ENCODE measurements at places on chromosomes 3 and 15.

DNA sequence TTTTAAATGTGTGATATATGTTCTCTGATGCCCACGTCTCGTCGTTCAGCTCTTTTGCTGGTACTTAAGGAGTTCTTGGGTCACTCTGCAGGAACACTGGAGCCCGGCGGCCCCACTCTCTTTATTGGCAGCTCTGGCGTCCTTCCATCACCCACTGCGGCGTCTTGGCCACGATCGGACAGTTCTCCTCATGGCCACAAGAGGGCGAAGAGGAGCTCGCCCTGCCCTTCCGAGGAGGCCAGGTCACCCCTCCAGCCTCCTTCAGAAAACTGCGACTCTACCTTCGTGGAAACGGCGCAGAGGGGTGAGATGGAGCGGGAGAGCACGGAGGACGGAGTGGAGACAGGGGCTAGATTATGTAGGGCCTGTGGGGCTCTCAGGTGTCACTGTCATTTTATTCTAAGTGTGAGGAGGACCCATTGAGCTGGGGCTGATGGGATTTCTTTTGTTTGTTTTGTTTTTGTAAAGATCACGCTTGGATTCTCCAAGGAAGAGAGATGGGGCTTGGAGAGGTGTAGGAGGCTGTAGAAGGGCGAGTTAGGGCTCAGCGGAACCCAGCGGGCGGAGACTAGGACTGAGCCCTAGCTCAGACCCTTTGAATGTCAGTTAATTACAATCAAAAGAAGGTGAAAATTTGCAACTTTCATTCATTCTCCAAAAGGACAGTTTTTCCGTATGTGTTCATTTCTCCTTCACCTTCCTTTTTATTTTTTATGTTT, 28.0 kb upstream of the GABRA5 start:
- no peak for DNase-seq

DNA sequence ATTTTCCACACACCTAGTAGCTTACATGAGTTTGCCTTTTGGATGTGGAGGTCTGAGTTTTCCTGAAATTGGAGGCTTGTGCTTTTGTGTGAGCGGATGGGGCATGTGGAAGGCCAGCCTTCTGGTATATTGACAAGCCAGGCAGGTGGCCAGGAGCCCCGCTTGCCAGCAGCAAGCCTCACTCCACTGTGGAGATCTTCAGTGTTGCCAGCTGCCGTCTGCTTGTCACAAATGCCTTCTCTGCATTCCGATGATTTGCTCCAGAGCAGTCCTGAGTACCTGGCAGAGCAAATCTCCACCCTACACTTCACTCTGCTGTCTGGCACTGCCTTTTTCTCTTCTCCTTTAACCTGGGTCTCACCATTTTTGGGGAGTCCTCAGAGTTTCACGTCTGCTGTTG, 29.1 kb upstream of the CHST2 start:
- DNase-seq, result no peak

DNA sequence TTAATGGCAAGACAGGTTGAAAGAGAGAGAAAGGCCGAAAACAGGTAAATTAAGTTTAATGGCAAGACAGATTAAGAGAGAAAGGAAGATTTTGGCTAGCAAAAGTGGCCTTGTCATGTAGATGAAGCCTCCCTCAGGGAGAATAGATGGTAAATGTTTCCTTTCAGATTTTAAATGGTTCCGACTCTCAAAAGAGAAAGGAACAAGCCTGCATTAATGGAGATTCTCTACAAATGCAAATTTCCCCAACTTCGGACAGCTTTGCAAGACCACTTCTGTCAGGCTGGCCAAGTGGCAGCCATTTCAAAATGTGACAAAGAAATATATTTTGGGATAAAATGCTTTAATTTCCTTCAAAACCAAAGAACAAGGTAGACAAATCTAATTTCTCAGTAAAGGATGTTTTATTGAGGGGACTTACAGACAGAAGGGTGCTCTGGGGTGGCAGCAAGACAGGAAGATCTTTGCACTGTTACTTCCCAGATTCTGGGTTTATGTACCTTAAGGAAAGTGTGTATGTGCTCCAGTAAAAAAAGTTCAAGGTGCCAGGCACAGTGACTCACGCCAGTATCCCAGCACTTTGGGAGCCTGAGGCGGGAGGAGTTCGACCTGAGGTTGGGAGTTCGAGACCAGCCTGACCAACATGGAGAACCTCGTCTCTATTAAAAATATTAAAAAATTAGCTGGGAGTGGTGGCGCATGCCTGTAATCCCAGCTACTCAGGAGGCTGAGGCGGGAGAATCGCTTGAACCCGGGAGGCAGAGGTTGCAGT, 626.3 kb upstream of the NAALADL2 start:
- no peak for DNase-seq

DNA sequence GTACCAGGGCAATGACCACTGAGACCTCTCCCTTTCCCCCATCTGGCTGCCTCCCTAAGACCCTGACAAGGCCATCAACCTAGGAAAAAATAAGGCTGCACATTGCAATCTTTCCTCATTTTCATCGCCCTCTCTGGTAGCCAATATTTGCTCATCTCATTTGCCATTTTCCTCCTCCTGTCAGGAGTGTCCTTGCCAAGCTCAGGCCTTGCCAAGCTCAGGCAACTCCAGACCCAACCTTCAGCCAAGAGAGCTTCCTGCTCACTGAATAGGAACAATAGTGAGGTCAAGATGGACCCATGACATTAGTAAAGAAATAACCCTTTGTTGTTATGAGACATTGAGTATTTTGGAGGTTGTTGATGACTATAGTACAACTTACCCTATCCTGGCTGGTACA, 380.3 kb downstream of the RSL24D1 start:
- no peak for DNase-seq

GRCh38 chr15:40338041-40338657, 2.6 kb downstream of the CCDC9B start:
- DNase-seq, result peak; percentile 31

- no peak for DNase-seq
Observed at GRCh38 chr3:8256441-8257071, 245.1 kb upstream of the LMCD1 start.

DNA sequence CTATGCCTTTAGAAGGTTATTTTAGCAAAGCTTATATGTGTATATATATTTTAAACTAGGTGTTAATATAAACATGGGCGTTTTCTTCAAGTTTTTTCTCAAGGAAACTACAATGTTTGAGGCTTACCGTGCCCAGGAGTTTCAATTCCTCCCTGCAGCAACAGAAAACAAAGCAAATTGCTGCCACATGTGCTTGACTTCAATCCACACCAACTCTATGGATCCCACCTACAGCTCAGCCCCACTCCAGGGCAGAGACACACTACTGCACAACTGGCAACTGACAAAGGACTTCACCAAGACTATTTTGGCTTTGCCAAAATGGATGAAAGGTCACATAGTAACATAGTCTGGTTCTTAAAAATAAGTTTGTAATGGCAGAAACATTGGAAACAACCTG, 346.6 kb downstream of the ERC2 start:
- no peak for DNase-seq

GRCh38 chr3:120689395-120689794, 7.4 kb upstream of the HGD start:
- DNase-seq, result no peak
